ENCODE measurements at places on chromosomes 6 and 20. TPM values are rescaled to one million over a fixed set of nuclear protein-coding genes. Genes with fewer than 3 reads are reported as not detected.

DNA sequence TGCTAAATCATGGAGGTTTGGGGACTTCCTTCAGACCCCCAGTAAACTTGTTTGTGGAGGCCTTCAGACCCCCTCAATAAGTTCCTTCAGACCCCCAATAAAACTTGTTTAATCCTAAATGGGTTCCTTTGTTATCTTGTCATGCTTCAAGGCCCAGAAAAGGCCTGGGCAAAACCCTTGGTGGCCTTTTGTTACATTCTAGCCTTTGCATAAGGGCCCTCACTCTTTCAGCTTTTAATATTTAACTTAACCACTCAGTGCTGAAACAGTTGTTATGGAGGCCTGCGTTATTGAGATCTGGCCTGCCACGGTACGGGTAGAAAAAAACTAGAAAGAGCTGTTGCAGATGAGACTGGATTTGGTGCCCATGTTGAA is 4.3 kb upstream of the DYNLRB1 start:
- no peak overlapping the region for H3K27ac ChIP-seq
- H3K4me3 ChIP-seq, result no peak overlapping the region
- H3K36me3 ChIP-seq, result peaks cover 16% of the 10 kb centered on the region
- DNase-seq, result no peak

DNA sequence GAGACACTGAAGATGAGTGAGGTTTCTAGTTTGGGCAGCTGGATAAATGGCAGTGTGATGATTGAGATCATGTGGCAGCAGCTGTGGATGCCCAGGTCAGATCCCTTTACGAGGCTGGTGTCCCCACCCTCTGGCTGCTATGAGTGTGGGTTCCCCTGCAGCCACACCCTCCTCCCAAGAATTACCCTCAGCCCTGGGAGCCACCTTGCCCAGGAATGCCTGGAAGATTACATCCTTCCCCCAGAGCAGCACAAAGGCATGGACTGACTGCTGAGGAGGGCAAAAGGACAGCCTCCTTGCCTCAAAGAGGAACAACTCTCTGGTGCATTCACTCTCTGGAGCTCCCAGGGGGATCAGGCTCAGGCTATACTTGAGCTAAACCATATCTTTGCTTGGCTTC is 15.0 kb upstream of the PKHD1 start:
- no peak for DNase-seq
- H3K27me3 ChIP-seq, result no peaks in the 10 kb centered on the region
- no peak overlapping the region for H3K4me3 ChIP-seq
- no peak overlapping the region for H3K27ac ChIP-seq
- H3K36me3 ChIP-seq, result no peaks in the 10 kb centered on the region

GRCh38 chr6:106534004-106534403 is 95.3 kb downstream of the RTN4IP1 start:
- H3K36me3 ChIP-seq, result no peaks in the 10 kb centered on the region
- no peaks in the 10 kb centered on the region for H3K4me1 ChIP-seq
- H3K27ac ChIP-seq, result no peak overlapping the region
- DNase-seq, result no peak

- no peaks in the 10 kb centered on the region for H3K36me3 ChIP-seq
- H3K27me3 ChIP-seq, result no peaks in the 10 kb centered on the region
- no peaks in the 10 kb centered on the region for H3K4me1 ChIP-seq
- no peak for DNase-seq
- no peak overlapping the region for H3K27ac ChIP-seq
Measured at GRCh38 chr20:34222208-34222607, 19.0 kb upstream of the ASIP start.

- H3K4me3 ChIP-seq, result no peak overlapping the region
- peaks cover 30% of the 10 kb centered on the region for H3K27me3 ChIP-seq
- H3K27ac ChIP-seq, result no peak overlapping the region
- DNase-seq, result no peak
- peaks cover 10% of the 10 kb centered on the region for H3K4me1 ChIP-seq
- H3K36me3 ChIP-seq, result no peaks in the 10 kb centered on the region
Measured at GRCh38 chr6:29826271-29826670, 1.4 kb upstream of the HLA-G start.

DNA sequence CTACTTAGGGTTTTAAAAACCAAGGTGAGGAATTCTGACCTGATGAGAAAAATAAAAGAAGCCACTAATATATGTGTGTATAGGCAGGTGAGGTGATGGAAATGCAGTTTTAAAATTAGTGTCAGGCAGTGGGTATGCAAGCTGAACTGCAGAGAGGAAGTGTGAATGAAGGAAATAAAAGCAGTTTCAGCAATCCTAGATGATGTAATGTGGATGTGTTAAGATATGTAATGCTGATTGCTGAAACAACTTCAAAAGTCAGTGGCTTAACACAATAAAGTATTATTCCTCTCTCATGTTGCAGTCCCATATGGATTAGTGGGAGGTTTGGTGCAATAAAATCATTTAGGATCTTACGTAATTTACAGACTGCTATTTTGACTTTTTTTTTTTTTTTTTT is 119.9 kb upstream of the ASCC3 start:
- no peaks in the 10 kb centered on the region for H3K4me1 ChIP-seq
- DNase-seq, result no peak
- no peaks in the 10 kb centered on the region for H3K36me3 ChIP-seq

DNA sequence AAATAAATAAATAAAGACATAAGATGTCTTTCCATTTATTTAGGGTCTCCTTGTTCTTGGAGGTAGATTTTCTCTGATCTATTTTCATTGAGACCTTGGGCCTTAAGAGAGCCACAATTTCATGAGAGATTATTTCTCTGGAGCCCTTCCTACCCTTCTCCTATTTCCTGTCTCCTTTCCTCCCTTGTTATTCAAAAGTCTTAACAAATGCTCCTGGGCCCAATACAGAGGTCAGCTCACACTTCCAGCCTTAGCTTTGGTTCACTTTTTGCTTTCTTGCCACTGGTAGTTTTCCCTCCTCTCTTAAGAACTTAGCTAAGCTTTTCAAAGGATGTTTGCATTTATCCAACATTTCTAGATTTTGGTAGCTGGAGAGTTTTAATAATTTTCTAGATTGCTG is 44.0 kb downstream of the PTPRA start:
- no peak overlapping the region for H3K4me3 ChIP-seq
- peaks cover 6% of the 10 kb centered on the region for H3K4me1 ChIP-seq
- DNase-seq, result no peak
- no peak overlapping the region for H3K27ac ChIP-seq
- no peaks in the 10 kb centered on the region for H3K36me3 ChIP-seq
- no peaks in the 10 kb centered on the region for H3K27me3 ChIP-seq

- H3K27me3 ChIP-seq, result no peaks in the 10 kb centered on the region
- DNase-seq, result no peak
- H3K4me3 ChIP-seq, result no peak overlapping the region
- H3K27ac ChIP-seq, result peak overlapping the region; percentile 56
- H3K36me3 ChIP-seq, result no peaks in the 10 kb centered on the region
Measured at GRCh38 chr6:151290877-151291721, 51.3 kb downstream of the AKAP12 start.

GRCh38 chr6:122161136-122161535 is 238.3 kb upstream of the HSF2 start:
- no peak overlapping the region for H3K4me3 ChIP-seq
- H3K27me3 ChIP-seq, result no peaks in the 10 kb centered on the region
- no peaks in the 10 kb centered on the region for H3K36me3 ChIP-seq

The NCOA5 gene
- 24.8 TPM for polyA plus RNA-seq

The EDN3 gene
- polyA plus RNA-seq, result 2.1 TPM

The TAF11 gene
- polyA plus RNA-seq, result 42.6 TPM

The GNRH2 gene
- 4.2 TPM for polyA plus RNA-seq

The USP49 gene
- polyA plus RNA-seq, result 2.2 TPM
